WERI-Rb-1 (cell line): ENCODE measurements at places on chromosomes 4 and X.

DNA sequence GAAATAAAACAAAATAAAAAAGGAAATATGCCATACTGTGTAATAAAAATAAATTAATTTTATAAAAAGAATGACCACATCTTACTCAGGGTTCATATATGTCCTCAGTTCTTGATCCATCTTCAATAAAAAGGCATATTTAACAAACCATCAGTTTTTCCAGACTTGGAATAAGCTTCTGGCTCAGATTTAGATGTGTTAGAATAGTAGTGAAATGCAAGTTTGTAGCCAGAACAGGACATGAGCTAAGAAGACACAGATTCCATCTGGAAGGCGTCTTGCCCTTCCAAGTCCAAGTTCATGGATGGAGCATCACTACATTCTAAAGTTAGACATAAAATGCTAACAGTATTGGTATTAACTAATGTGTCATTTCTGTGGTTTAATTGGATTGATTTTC is 10.3 kb upstream of the LSM6 start:
- no peak for DNase-seq

DNA sequence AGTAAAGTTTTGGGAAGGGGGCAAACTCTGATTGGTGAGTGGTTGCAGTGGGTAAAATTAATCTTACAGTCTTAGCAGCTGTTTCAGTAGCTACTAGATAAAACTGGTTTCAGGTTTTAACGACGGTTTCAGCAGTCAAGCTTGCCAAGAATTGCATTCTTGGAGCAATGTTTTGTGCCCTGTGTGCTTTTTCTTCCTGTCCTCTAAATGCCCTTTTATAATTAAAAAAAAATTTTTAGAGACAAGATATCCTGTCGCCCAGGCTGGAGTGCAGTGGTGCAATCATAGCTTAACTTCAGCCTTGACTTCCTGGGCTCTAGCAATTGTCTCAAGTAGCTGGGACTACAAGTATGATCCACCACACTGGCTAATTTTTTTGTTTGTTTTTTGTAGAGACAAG is 6.3 kb upstream of the PPEF2 start:
- no peak for DNase-seq

DNA sequence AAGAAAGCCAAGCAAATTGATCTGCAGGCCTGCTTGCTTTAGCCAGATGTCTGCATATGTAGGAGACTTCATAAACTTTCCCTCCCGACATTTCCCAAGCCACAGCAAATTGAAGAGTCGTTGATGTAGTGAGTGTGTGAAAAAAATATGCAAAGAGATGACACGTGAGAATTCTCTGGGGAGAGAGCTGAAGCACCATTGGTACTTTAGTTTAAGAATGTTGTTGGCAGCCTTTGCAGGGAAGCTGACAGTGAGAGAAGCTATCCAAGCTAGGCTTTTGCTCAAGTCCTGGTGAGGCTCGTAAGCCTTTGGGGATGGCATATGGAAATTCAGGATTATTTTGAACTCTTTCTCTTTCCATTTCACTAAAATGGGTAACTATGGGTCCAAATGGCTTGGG is 87.5 kb downstream of the GLRA2 start:
- no peak for DNase-seq

GRCh38 chr4:129422277-129422676 is 326.3 kb downstream of the C4orf33 start:
- no peak for DNase-seq

DNA sequence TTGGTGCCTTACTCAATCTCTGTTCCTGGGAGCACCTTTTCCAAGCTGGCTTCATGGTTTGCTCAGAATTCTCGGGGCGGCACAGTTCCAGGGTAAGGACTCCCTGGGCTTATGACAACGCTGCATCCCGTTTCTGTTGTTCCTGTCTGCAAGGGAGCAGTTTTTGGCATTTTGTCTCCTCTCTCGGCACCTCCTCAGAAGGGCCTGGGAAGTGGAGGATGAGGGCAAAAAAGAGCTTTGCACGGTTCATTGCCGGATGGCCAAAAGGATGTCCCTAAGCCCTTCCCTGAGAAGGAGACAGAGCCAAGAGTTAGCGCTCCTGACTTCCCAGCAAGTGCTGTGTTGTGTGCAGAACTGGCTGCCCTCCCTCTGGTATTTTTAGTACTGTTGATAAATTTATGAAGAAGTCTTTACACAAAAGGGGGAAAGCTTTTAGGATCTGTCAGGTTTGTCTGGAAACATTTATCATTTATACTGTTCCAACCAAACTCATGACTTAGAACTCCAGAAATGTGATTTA is 13.4 kb downstream of the SRD5A3 start:
- no peak for DNase-seq

GRCh38 chr4:75745721-75746199 is 21.4 kb downstream of the USO1 start:
- DNase-seq, result no peak

DNA sequence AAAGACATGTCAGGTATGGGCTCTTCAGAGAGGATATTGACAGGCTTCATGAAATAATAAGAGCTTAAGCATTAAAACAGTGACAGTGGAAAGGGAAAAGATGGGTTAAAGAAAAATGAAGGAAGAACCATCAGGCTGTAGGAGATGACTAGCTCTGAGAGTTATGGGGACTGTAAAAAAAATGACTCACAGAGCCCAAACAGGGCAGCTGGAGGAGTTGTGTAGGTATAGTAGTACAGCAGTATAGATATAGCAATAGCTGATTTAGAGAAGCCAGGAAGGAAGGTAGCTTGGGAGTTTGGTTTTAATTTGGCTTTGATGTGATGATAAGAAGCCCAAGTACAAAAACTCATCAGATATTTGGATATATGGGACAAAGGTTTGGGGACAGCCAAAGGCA is 66.6 kb downstream of the FREM3 start:
- DNase-seq, result no peak

DNA sequence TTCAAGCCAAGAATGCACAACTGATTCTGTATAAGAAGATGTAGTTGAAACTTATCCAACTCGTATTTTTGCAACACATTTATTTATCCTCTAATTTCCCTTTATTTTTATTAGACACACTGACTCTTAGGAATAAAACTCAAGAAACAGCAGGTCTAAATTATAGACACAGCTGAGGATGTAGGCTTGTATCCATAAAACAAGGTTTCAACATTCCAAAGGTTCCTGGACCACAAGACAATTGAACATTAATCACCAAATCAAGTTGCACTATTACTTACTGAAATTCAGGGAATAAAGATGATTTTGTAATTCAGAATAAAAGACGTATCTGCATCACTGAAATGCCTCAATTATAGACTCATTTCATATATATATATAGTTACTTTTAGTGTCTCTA is 683.5 kb upstream of the GRIA3 start:
- DNase-seq, result no peak

GRCh38 chr4:109078724-109079123 is 223.7 kb downstream of the COL25A1 start:
- DNase-seq, result peak; percentile 47

DNA sequence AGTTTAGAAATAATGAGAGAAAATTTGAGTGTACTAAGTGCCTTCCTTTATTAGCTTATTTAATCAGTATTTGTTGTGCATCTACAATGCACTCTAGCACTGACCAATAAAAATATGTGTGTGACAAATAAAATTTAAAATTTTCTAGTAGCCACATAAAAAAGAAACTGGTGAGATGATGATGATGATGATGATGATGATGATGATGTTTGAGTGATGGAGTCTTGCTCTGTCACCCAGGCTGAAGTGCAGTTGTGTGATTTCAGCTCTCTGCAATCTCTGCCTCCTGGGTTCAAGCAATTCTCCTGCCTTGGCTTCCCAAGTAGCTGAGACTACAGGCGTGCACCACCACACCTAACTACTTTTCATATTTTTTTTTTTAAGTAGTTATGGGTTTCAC is 110.2 kb downstream of the RNF150 start:
- DNase-seq, result no peak

DNA sequence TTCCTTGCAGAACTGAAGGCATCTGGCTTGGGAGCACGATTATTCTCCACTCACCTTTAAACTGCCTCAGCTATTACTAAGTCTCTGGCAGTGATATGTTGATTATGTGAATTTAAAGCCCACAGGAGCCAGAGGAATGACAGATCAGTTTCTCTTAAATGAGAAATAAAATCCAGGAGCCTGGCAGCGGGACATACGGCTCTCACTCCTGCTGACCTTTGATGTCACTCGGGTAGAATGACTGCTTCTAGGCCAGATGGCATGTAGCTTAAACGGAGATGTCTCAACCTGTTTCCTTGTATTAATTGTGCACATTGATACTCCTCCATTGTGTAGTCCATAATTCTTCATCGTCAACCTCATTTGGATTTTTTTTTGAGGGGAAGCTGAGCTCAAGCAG is 4.0 kb upstream of the CBLL2 start:
- no peak for DNase-seq

- DNase-seq, result no peak
Observed at GRCh38 chr4:18390655-18391353, 369.2 kb upstream of the LCORL start.

DNA sequence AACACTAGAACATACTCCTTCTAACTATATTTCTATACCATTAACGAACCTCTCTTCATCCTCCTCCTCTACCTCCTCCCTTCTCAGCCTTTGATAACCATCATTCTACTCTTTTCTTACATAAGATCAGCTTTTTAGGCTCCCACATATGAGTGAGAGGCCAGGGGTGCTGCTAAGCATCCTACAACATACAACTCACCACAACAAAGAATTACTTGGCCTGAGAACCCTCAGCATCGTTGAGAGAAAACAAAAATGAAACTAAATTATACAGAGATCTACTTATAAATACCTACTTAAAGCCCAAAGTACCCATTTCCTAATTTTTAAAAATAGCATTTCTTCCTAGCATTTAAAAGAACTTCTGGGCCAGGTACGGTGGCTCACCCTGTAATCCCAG is 77.7 kb downstream of the CC2D2A start:
- DNase-seq, result no peak
